ENCODE measurements at places on chromosomes 4 and X. TPM values are rescaled to one million over a fixed set of nuclear protein-coding genes. Genes with fewer than 3 reads are reported as not detected.
A peak's percentile ranks its signal among the peaks of the same experiment; 100 is the strongest.

Gene XAGE1A
- total RNA-seq, result not detected

DNA sequence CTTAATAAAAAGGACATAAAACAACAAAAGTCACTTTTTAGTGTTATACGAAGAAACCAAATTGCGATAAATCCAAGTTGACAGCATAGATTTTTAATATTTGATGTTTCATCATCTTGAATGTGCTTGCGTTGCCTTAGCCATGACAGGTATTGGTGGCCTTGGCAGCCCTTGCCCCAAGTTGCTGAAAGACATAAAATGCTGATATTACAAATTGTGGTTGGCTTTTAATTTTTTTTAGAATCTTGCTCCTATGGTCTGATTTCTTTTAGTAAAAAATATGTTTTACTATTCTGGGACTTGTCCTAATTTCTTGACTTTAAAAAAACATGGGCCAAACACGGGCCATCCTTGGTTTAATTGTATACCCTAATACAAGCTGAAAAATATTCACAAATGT, 122.6 kb downstream of the SLC4A4 start:
- H3K4me3 ChIP-seq, result no peak overlapping the region
- no peaks in the 10 kb centered on the region for H3K27me3 ChIP-seq
- no peaks in the 10 kb centered on the region for H3K36me3 ChIP-seq
- H3K4me1 ChIP-seq, result no peaks in the 10 kb centered on the region
- DNase-seq, result no peak

GRCh38 chr4:122855353-122855890, 28.8 kb downstream of the FGF2 start:
- no peak overlapping the region for H3K27ac ChIP-seq
- H3K4me3 ChIP-seq, result no peak overlapping the region
- H3K36me3 ChIP-seq, result no peaks in the 10 kb centered on the region
- H3K4me1 ChIP-seq, result no peaks in the 10 kb centered on the region
- no peaks in the 10 kb centered on the region for H3K27me3 ChIP-seq
- no peak for DNase-seq

DNA sequence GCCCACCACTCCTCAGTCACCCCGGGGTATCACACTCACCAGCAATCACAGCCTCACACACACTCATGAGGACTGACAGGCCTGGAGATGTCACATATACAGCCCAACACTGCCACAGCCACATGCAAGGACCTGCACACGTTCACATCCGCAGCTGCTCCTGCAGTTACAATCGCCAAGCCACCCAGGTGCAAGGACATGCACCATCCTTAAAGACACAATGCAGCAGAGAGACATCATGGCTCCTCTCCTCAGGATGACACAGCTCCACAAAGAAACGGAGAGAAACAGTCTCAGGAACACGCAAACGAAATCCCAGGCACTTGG, 1.1 kb downstream of the PCSK1N start:
- no peak overlapping the region for H3K27ac ChIP-seq
- no peak for DNase-seq
- no peaks in the 10 kb centered on the region for H3K27me3 ChIP-seq
- H3K4me3 ChIP-seq, result no peak overlapping the region
- H3K36me3 ChIP-seq, result no peaks in the 10 kb centered on the region

DNA sequence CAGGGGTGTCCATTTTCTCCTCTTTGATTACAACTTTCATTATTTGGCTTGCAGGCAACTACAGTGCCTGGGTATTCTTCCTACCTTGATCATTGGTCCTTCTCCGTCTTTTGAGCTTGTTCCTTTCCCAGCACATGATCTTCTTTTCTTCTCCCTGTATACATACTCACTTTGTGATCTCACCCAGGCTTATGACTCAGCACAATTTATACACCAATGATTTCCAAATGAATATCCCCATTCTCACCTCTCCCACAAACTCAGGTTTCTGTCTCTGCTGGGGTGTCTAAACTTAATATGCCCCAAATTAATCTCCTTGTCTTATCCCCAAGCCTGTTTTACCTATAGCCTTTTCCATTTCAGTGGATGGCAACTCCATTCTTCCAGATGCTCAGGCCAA, 19.5 kb upstream of the C4orf54 start:
- no peak overlapping the region for H3K27ac ChIP-seq
- no peak for DNase-seq
- no peak overlapping the region for H3K4me3 ChIP-seq
- peaks cover 7% of the 10 kb centered on the region for H3K4me1 ChIP-seq

DNA sequence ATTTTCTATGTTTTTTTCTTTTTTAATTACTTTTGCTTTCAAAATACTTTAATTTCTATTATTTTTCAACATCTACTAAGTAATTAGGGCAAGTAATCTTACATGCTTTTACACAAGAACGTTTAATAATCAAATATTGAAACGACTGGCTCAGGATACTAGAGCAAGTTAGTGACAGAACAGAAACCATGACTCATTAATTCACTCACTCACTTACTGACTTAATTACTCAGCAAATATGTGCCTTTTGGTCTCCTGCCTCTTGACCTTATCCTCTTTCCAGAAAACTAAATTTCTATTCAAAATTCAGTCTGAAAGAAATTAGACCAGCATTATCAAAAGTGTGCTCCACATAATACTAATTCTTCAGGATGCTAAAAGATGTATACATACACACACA, 314.9 kb upstream of the TEX13C start:
- H3K27me3 ChIP-seq, result no peaks in the 10 kb centered on the region
- H3K4me3 ChIP-seq, result no peak overlapping the region
- H3K36me3 ChIP-seq, result no peaks in the 10 kb centered on the region
- no peak overlapping the region for H3K27ac ChIP-seq

GRCh38 chr4:118224243-118224829, 128.5 kb downstream of the PRSS12 start:
- H3K27ac ChIP-seq, result no peak overlapping the region
- no peaks in the 10 kb centered on the region for H3K27me3 ChIP-seq
- DNase-seq, result peak; percentile 81
- no peak overlapping the region for H3K4me3 ChIP-seq
